ENCODE measurements at places on chromosomes 3 and 15.

DNA sequence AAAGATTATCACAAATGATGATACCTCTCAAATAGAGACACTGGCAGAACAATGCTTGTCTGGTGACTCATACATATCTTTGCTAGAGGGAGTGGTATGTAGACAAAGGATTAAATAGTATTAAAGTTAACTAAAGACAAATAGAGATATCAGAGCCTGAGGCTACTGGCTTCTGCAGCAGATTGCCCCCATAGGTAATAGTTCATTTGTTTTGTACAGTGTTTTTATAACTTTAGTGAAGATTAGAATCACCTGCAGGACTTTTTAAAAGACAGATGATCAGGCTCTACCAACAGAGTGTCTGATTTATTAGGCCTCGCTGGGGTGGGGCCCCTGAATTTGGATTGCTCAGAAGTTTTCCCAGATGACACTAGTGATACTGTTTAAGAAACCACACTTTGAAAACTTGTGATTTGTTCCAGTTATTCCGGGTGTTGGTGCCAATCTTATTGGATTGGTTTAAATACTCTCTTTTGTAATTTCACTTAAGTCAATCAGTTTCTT, 96.4 kb downstream of the NAALADL2 start:
- DNase-seq, result no peak

DNA sequence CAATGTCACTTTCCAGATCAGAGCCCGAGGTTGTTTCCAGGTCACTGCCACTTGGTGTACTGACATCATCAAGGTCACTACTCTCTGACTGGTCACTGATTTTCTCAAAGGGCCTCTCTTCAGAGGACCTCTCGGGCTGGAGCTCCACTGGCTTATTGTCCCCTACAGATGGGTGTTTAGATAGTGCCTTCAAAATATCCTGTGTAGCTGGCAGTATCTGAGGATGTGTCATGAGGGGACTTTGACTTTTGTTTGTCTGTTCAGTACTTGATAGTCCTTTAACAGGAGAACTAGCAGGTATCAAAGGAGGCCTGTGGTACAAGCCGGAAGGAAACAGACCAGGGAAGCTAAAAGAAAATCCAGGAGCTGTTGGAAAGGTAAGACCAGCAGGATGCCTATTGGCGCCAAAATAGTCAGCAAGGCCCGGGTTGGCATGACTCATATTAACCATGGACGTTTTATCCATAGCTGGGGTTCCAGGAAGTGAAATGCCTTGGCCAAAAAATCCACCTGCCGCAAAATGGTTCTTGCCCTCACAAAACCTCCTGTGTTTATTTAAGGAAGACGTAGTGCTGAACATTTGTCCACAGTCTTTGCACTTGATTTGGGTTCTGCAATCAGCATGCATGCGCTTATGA, 547.3 kb downstream of the MECOM start:
- DNase-seq, result no peak

GRCh38 chr3:185760550-185760949, 64.3 kb downstream of the IGF2BP2 start:
- no peak for DNase-seq

GRCh38 chr3:126026277-126026751, 57.3 kb downstream of the ROPN1B start:
- DNase-seq, result peak; percentile 16

DNA sequence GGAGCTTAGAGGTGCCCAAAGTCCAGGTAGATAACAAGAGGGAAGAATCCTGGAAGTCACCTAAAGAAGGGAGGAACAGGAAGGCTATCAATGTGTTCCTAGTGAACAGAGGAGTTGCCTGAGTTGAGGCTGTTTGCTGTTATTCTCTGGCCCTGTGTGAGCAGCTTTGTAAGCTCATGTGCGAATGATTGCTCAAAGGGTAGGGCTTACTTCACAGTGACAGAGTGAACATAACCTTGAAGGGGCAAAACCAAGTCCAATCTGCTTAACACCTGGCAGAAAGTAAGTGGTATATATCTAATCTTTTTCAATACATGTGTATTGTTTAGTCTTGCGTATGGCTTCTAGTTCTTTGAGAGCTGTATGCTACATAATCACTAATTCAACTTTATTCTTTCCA, 1153.6 kb downstream of the TUSC7 start:
- DNase-seq, result no peak

DNA sequence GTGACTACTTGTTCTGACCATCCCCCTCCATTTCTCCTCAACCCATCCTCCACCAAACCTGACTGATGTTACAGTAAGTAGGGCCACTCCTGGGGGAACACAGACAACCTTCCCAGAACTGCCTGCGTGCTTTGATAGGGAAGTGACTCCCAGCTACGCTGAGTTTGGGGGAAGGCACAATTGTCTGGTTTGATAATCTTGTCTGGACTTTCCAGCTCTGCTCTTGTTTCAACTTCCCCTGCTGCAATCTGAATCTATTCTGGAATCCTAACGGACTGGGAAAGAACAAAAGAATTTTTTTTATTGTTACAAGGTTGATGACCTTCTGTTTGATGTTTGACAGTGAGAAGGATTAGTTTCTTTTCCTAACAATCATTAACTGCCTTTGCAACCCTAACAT, 895.6 kb downstream of the ROBO1 start:
- DNase-seq, result no peak

- DNase-seq, result no peak
Measured at GRCh38 chr3:126711121-126711760, 7.2 kb downstream of the CHCHD6 start.

- DNase-seq, result no peak
Measured at GRCh38 chr3:10841100-10841499, 25.1 kb downstream of the SLC6A11 start.

- DNase-seq, result peak; percentile 2
Measured at GRCh38 chr15:47961401-47962090, 159.2 kb upstream of the SLC24A5 start.

DNA sequence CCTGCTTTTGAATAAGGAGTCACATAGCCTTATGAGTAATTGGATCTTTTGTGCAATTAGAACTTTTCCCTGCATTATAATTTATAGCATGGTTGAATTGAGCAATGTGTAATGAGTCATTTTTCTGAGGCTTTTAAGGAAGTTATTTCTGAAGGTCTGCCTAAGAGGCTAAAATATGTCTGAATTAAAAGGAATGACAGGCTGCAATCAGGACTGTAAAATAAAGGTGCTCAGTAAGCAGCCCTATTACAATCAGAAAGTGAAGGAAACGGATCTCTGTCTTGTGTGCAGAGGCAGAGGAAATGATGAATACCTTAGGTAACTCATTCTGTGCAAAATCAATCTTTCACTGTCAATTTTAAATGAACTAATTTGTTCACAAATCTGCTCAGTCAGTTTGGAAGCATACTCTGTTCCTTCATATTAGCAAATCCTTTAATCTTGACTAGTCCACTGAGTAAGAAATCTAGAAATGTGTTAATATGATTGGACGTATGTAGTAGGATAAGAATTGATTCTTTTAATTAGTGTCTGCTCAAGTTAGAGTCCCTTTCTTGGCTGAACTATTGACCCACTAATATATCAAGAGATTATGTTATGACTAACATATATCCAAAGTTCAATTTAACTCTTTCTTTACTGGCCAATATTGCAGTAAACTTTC, 290.1 kb downstream of the ZIC1 start:
- no peak for DNase-seq

- no peak for DNase-seq
Measured at GRCh38 chr3:16280671-16281070, 15.7 kb downstream of the OXNAD1 start.

- DNase-seq, result no peak
Measured at GRCh38 chr15:64542091-64542490, 81.7 kb downstream of the ZNF609 start.

- DNase-seq, result no peak
Measured at GRCh38 chr3:127324913-127325628, 37.2 kb upstream of the PRR20G start.

- DNase-seq, result no peak
Measured at GRCh38 chr3:24596626-24597025, 102.0 kb upstream of the THRB start.

DNA sequence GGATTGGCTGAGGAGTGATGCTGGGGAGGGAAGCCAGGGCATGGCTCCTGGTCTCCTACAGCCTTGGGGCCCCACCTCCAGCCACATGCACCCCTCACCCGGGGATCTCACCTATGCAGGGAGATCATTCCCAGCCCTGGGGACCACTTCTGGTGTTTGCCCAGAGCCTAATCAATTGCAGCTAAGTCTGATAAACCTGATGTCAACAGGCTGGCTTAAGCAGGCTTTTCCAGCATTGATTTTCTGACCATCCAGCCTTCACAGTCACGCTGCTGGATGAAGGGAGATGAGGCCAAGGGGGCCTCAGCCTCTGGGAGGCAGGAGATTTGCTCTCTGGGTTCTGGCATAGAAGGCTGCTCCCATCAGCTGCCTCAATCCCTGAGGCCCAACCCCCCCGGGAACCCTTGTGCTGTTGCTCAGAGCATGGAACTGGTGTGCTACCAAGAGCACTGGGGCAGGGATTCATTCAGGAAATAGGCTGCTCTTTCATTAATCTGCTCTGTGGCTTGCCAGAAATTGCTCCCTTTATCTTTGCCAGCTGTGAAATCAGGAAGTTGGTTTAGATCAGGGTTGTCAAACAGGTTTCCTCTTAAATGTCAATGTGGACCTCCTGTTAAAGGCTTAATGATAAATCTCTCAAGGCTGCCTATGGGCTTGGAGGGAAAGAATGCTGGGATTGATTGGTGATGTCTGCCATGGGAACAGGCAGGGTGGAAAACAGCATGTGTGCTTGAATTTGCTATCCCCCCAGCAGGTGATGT, 19.0 kb downstream of the FAM3D start:
- no peak for DNase-seq

- DNase-seq, result no peak
Measured at GRCh38 chr3:83816653-83817052, 1142.1 kb upstream of the CADM2 start.

DNA sequence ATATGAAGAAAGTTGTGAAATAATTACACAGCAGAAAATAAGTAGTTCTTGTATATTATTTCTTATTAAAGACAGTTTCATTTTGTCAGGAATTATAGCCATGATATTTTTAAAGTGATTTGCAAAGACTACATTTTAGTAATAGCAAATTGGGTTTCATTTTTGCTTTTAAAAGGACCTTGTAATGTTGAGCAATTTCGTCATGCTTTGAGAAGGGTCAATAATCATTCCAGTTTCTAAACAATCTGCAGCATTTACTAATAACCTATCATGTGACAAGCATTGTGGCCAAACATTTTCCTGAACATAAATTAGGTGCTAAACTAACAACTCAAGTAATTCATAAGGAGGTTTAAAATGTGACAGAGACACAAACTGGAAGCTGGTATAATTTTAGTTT, 214.4 kb upstream of the CBLB start:
- DNase-seq, result no peak

DNA sequence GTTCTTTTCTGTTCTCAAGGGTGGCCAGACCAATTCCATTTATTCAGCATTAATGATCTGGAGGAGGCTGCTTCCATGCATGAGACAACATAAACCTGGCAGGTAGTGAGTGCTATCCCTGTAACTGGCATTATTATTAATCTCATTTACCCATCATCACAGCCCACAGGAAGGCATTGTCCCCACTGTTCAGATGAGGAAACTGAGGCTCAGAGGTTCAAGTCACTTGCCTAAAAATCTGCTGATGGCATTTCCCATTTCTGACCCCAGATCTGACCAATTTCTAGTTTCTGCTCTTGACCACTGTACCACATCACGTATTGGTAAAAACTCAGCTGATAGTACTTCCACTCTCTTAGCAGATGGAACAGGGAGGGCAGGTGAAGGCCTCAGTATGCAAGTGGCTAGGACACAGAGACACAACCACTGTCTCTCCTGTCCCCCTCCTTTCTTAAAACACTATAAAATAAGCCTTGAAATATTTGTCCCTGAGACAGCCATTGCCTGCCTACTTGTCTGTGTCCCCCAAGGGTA, 36.1 kb downstream of the TRANK1 start:
- DNase-seq, result no peak

GRCh38 chr3:41251593-41251992, 52.3 kb downstream of the CTNNB1 start:
- DNase-seq, result no peak

DNA sequence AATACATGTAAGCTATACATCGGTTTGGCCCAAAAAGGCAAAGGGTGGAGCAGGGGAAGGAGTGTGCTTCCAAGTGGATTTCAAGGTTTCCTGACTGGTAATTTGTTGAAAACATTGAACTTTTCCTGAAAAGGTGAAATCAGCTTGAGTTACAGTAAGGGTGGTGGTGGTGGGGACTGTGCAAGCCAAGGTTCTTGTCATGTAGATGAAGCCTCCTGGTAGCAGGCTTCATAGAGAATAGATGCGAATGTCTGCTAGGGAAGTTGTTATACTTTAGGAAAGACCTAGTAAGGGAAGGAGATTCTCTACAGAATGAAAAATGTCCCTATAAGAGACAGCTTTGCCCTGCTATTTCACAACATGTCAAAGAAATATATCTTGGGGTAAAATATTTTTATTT, 528.2 kb upstream of the CBLB start:
- no peak for DNase-seq

- no peak for DNase-seq
Measured at GRCh38 chr3:13124631-13125030, 51.4 kb upstream of the IQSEC1 start.

- no peak for DNase-seq
Measured at GRCh38 chr3:134809427-134810051, 14.5 kb downstream of the EPHB1 start.

- no peak for DNase-seq
Measured at GRCh38 chr3:16369276-16369675, 104.3 kb downstream of the OXNAD1 start.

- DNase-seq, result no peak
Measured at GRCh38 chr3:48301800-48302166, 31.7 kb downstream of the SPINK8 start.

DNA sequence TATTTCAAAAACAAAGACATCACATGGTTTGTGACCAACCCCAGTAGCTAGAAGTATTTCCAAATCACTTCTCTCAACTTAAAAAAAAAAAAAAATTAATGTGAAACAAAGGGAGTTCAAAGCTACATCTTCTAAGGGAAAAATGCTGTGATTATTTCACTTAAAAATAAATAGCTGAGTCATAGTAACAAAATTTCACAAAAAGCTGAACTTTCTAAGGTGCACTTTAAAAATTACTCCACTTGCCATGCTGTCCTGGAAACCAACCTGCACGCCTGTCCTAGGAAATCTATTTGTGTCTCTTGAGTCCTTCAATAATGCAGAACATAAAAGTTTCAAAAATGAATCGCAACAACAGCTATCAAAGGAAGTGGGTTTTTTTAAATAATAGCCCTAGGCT, 1.8 kb downstream of the ACAP2 start:
- no peak for DNase-seq

- peak; percentile 37 for DNase-seq
Measured at GRCh38 chr3:140942221-140943104, 827 bp downstream of the SLC25A36 start.

Measured in CD4-positive, alpha-beta T cell treated with Interleukin-21 for 1 hour (primary cell).